ENCODE measurements at places on chromosomes 6 and 20.
A peak's percentile ranks its signal among the peaks of the same experiment; 100 is the strongest.

GRCh38 chr6:13500264-13500663 is 12.9 kb upstream of the GFOD1 start:
- no peak for DNase-seq

DNA sequence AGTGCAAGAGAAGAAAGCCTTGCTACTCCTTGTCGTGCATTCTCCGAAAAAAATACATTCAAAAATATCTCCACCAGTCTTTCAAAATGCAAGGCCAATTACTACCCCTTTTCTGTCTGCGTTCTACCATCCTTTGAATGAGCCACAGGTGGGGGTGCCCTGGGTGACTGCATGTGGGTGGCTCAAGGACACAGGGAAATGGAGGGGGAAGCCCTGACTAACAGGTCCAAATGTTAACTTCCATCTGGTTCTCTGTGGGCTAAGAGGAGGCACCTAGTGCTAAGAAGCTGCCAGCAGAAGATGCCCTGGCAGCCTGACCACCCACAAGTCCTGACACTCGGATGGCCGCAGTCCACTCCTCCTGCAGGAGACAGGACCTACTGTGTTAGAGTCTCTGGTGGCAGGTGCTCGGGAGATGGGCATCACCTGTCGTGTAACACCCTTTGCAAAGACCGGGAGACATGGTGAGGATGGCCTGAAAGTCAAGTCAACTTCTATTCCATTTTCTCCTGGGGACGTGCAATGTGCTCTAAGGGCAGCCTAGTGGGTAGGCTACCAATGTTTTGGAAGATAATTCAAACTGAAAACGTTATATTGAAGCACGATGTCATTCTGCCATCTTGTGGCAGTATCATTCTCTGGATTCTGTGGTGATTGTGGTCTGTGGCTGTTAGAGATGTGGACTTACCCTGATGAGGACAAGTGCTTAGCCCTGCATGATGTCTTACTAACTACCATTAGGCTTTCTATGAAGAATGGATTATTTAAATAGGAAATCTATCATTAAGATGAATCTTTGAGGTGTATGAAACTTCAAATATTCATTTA is 27.4 kb upstream of the IGF2R start:
- peak; percentile 38 for DNase-seq

DNA sequence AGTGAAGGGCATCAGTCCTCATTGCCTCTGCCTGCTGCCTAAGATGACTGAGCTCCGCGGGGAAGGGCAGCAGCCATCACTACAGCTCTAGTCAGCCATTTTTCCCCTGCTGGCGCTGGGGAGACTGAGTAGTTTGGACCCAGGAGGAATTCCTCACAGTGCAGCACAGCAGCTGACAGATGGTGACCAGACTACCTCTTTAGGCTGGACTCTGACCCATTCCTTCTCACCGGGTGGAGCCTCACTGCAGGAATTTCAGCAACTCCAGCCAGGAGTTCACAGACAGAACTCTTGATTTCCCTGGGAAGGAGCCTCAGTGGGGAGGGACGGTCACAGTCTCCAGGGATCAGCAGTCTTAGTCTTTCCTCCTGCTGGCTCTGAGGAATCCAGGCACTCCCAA is 492.0 kb upstream of the MMS22L start:
- no peak for DNase-seq

GRCh38 chr6:151325075-151326050 is 66.0 kb downstream of the ZBTB2 start:
- DNase-seq = peak; percentile 23

- no peak for DNase-seq
These were observed 32.2 kb downstream of the AHI1 start for GRCh38 chr6:135465307-135465706.
